Stimulated activated CD8-positive, alpha-beta memory T cell treated with anti-CD3 and anti-CD28 coated beads, Interleukin-15, amount 100 ng/mL, for 24 hours (primary cell): ENCODE measurements at places on chromosomes 1 and 21.

- peak; percentile 19 for DNase-seq
These were observed 21.8 kb downstream of the EXOC8 start for GRCh38 chr1:231315887-231316286.

- DNase-seq, result no peak
These were observed 155.8 kb upstream of the ADAMTS5 start for GRCh38 chr21:27122686-27123085.

DNA sequence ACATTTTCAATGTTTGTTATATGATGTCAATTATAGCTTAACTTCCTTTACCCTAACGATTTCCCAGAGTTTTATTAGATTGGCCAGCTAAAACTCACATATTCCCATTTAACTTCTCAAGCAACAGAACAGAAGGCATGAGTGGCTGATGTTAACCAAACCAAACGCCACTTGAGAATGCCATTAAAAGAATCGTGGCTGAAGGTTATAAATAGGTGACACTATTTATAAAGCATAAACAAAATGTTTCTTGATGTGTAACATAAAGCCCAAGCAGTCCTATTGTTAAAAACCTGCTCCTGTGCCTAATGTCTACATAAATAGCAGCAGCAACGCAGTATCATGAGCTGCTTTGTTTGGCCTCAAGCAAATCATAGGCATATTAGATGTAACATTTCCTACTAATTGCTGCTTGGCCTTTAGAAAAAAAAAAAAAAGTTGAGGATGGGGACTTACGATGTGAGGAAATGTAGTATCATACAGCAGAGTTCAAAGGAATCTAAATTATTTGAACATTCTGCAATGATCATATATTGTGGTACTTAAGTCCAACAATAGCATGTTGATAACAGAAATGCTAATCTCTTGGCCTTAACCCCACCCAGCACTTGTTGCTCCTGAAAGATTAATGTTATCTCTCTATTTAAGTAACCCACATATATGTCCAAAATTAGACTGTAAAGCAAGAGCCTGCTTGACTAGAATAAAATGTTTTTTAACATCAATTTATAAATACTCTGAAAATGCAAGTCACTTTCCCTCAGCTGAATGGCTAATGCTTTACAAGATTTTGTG, 106.0 kb downstream of the ESRRG start:
- no peak for DNase-seq

GRCh38 chr1:38803647-38804046, 55.9 kb downstream of the RRAGC start:
- no peak for DNase-seq

DNA sequence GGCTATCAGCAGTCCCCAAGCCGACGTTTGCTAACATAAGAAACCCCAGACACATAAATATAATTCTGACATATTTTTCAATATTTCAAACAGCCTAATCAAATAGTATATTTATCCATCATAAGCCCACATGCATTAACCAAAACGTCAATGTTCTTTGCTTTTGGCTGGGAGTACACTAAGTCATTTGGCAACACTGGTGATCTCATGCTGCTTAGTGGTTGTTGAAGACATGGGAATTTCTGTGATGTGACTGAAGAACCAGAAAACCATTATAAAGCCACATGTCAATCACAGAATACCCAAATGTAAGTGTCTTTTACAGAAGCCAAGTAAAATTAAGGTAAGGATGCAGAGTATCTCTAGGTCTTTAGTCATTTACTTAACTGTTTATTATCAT, 57.6 kb downstream of the PLPPR5 start:
- no peak for DNase-seq

DNA sequence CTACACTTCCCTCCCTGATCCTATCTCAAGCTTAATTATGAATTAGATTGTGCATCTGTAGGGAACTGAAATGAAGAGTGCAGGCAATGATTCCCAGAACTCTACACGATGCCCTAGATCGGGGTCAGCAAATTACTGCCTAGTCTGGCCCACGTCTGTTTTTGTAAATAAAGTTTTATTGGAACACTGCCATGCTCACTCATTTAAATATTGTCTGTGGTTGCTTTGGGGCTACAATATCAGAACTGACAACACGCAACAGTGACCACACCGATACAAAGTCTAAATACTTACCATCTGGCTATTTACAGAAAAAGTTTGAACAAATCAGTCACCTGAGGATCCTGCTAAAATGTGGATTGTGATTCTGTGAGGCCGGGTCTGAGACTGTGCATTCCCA, 74.1 kb downstream of the PGBD5 start:
- DNase-seq, result no peak

DNA sequence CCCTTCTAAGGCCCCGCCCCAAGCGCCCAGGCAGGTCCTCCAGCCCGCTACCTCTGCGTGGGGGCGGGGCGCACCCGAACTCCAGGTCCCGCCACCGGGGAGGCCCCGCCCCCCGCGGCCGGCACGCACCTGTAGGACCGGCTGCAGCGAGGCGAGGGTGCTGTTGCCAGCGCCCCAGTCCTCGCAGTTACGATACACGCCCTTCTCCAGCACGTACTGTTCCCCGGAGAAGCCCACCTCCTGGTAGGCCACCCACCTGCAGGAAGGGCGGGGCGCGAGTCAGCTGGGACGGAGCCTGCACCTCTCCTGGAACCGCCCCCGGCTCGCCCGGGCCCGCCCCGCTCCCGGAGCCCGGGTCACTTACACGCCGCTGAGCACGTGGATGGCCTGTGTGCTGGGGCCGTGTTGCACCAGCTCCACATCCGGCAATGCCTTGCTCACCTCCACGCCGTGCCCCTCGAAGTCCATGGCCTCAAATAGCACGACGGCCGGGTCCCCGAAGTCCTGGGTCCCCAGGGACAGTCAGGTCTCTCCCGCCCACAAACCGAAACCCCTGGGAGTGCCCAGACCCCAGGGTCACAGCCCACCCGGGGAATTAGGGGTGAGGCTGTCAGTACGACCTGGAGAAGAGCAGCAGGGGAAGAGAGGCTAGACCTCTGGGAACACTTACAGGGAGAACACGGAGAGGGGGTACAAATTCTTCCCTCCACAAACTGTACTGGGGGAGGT, 17.3 kb downstream of the CRYBG2 start:
- peak; percentile 67 for DNase-seq

GRCh38 chr1:27136998-27137542, 17.9 kb downstream of the SLC9A1 start:
- peak; percentile 35 for DNase-seq

DNA sequence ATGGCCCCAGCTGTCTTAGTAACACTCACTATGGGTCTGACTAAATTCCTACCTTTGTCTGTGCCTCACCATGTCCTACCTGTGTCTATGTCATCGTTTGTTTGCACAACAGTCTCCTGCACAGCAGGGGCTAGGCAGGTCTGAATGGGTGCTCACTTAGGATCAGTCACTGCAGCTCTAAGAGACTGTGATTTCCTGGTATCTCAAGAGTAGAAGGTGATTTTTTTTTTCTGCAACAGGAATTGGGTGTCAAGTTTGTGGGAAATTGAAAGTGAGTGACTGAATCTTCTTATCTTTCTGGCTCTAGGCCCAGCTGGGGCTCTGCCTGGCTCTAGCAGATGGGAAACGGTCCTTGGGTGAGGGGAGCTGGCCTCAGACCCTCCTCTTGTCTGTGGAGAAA, 46.4 kb upstream of the TRABD2B start:
- DNase-seq, result no peak

DNA sequence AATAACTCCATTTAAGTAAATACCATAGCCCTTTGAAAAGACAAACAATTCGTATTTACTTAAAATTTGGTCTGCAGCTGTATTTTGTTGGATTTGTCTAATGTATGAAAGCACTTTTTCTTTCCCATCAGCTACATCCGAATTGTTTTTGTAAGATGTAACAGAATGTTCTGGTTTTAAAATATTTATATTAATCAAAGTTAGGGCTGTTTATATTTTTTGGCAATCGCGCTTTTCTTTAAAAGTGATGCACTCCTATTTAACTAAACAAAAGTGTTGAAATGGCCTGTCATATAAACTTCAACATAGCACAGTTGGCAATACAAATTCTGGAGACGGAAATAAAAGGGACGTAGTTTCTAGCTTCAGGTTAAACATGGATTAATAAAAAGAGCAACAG, 216.3 kb upstream of the ADGRL2 start:
- DNase-seq, result no peak

- no peak for DNase-seq
These were observed 2.6 kb upstream of the CSTB start for GRCh38 chr21:43778469-43779335.

DNA sequence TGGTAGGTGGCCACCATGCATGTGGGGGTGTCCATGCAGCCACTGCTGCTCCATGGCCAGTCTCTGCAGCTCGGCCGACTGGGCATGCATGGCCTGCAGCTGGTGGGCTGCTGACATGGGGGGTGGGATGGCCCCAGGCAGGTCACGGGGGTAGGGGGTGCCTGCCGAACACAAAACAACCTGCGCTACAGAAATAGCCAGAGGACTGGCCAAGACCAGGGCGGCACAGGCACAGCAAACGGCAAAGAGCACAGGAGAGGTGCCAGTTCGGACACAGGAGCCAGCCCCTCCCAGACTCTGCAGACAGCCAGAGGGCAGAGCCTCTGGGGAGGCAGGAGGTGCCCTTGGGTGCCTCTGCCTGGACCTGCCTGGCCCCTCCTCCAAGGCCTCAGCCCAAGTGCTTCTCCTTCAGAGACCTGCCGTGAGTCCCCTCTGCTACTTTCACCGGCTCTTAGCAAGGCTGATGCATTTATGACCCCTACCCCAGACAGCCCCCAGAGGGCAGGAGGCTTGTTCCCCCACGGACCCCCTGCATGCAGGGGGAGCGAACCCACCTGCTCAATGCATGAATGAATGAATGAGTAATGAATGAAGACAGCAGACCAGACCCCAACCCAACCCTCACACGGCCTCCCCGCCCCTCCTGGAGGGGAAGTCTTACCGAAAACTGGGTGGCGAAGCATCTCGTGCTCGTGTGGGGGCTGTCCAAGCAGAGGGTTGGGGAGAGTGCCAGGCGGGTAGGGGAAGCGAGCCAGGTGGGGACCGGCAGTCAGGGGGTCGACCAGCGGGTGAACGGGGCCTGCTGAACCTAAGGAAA, 37.7 kb downstream of the SLC45A1 start:
- DNase-seq, result no peak

DNA sequence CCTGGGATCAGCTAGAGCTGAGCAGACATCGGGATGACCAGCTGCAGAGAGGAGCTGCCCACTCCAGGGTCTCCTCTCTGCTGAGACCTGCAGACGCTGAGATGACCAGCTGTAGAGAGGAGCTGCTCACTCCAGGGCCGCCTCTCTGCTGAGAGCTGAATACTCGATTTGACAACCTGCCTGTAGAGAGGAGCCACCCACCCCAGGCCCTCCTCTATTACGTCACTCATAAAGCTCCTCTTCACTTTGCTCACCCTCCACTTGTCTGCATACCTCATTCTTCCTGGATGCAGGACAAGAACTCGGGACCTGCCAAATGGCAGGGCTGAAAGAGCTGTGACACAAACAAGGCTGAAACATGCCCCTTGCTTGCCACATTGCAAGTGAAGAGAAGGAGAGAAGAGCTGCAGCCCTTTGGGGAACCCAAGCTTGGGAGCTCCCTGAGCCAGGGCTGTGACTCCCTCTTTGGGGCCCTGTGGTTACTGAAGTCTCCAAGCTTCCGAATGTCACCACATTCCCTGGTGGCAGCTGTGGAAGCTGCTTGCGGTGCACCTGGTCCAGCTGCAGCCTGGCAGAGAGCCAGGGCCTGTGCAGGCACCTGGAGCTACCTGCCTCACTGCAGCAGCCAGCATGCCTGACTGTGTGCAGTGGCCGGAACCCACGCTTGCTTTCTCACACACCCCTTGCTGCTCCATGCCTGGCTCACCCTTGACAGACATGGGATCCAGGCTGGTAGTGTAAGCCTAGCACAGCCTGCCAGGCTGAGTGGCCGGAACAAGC, 59.6 kb downstream of the CC2D1B start:
- no peak for DNase-seq

GRCh38 chr1:59282951-59283350, 13.9 kb upstream of the FGGY start:
- no peak for DNase-seq

GRCh38 chr1:230631477-230631876, 10.8 kb upstream of the COG2 start:
- DNase-seq, result no peak

- no peak for DNase-seq
These were observed 541.6 kb upstream of the CAMK1G start for GRCh38 chr1:209041927-209042326.

DNA sequence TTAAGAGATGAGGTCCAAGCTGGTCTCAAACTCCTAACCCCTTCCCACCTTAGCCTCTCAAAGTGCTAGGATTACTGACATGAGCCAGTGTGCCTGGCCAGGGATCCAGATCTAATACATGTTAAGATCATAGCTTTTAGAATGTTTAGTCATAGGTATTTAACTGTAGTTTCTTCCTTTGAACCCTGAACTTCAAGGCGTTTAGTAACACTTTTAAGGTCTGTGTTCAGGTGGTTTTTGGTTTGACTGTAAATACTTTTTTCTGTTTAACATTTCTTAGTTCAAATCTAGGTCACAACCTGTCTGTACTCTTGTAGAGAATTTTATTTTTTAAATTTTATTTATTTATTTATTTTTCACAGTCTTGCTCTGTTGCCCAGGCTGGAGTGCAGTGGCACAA, 28.1 kb downstream of the RAP1A start:
- DNase-seq, result no peak

DNA sequence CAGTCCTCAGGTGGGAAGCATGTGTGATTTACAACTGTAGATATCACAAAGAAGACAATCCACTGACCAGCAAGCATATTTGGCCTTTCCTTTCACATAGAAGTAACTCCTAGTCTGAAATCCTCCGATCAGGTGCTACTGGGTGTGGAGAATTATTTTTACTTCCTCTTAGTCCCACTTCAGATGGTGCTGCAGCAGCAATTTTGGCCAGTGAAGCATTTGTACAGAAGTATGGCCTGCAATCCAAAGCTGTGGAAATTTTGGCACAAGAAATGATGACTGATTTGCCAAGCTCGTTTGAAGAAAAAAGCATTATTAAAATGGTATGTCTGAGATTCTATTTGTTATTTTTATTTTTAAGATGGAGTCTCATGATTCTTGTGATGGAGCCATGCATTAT, 51.0 kb downstream of the SCP2 start:
- no peak for DNase-seq
